Stimulated activated CD4-positive, alpha-beta T cell treated with anti-CD3 and anti-CD28 coated beads, Interleukin-1b, Interleukin-23, amount 100 ng/mL, for 1 hour (primary cell): ENCODE measurements at places on chromosomes 4 and X.

GRCh38 chr4:115759231-115759630 lies 645.8 kb upstream of the NDST4 start:
- DNase-seq: no peak

DNA sequence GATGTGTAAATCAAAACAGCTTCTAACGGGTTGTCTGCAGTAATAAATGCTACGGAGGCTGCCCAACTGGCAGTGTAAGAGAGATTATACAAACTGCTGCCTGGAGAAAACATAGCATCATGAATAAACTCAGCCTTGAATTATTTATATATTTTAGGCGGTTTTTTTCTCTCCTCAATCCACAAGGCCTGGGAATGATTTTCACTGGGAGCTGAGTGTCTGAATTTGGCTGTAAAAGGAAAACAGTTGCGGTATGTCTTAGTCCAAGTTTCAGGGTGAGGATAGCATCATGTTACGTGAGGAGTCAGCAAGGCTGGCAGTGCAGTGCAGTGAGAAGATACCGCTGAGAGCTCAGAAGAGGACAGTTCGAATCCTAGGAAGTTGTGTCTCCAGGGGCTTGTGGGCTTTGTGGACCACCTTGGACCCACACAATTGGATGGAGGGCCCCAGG lies 291.5 kb upstream of the BOD1L1 start:
- no peak for DNase-seq

DNA sequence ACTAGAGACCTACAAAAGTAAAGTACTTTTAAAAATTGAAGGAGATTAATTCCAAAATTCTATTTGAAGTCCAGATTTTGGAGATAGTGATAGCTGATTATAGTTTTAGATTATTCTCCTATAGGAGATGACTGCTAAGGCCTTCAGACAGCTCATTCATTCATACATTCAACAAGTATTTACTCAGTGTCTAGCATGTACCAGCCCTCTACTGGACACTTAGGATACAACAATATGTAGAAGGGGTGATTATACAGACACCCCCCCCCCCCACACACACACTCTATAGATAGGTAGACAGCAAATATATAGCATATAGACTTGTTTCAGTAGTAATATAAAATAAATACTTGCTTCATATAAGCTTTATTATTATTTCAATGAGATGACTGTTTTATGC lies 60.4 kb upstream of the TAF9B start:
- DNase-seq: no peak

DNA sequence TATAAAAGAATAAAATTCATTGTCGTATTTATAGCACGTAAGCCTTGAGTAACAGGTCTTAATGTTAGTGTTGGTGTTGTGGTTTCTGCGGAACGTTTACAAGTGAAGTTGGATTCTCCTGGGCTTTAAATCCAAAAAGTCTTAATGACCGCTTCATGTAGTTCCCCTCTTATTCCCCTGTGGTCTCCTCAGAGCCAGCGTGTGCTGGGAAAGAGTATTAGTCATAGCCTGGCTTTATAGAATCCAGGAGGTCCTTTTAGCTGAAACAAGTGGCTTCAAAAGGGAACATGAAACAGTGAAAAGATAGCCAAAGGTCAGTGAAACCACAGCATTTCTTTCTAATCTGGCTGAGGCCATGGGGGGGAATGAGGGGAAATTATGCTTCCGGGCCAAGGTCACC lies 79.1 kb downstream of the CLCN4 start:
- no peak for DNase-seq

DNA sequence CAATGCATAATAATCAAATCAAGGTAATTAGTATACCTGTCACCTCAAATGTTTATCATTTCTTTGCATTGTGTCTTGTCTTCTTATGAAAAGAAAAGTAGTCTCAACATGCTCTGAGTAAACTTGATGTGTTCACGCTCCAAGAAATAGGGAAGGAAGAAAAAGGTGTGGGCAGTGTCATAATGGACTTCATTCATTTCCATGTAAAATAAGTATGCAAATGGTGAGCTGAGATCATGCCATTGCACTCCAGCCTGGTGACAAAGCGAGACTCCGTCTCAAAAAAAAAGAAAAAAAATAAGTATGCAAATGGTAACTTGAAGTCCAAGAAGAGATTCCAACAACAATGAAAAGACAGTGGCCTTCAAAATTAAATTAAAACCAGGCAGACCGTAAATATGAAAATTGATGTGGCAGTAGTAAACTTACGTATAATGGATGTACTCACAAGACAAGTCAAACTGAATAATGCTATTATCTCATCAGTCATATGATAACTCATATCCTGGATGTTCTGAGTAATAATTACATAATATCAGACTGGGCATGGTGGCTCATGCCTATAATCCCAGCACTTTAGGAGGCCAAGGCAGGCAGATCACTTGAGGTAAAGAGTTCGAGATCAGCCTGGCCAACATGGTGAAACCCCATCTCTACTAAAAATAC lies 6.0 kb upstream of the CWH43 start:
- DNase-seq: no peak

GRCh38 chrX:130176354-130176776 lies 4.6 kb downstream of the RAB33A start:
- no peak for DNase-seq

DNA sequence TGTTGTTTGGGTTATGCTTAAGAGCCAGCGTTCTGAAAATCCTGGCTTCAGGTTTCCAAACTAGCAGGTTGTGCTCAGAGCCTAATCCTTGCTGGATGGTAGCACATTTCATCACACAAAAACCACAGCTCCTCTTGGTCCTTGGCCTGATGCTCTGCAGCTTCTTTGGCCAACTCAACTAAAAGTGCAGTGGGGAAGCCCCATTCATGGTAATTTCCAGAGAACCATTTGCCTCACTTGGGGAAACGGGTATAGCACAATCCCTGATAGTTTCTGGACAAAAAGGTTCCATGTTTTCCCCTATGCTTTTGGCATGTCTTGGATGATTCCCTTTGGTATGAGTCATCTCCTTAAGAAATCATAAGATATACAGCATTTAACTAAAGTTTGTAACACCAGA lies 78.7 kb downstream of the SYNPO2 start:
- DNase-seq: no peak

GRCh38 chr4:136558940-136559494 lies 973.3 kb downstream of the PCDH18 start:
- no peak for DNase-seq

GRCh38 chr4:39565878-39566600 lies 38.8 kb upstream of the UGDH start:
- DNase-seq: no peak

GRCh38 chr4:88212253-88212561 lies 53.8 kb upstream of the ABCG2 start:
- DNase-seq: no peak

DNA sequence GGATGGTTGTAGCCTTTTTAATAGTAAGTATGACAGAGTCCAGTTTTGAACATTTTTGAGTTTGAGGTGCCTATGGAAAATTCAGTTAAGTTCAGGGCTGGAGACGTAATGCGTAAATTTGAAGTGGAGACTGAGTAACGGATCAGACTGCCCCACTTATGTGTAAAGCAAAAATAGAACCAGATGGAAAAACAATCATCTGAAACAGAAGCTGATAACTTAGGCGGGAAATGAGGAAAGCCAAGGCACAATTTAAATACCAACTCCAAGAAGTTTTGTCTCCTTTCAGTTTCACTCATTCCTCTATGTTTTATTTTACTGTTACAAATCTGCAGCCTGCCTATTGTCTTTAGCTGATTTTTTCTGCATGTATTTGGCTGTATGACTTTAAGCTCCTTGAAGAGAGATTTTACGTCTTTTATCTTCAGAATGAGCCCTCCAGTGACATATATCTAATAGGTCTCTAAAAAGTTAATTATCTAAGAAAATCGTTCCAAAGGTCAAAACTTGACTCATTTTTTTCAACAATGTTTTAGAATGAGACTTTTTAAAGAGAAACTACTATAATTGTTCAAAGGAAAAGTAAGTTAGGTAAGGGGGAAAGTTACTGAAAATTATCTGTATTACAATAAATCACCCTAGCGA lies 1.1 kb downstream of the SGCB start:
- DNase-seq: no peak

- DNase-seq: no peak
Measured at GRCh38 chr4:66769441-66769840, 775.9 kb downstream of the CENPC start.

GRCh38 chr4:16289897-16290554 lies 63.8 kb upstream of the TAPT1 start:
- no peak for DNase-seq

GRCh38 chr4:26619784-26620183 lies 35.9 kb downstream of the TBC1D19 start:
- no peak for DNase-seq

GRCh38 chr4:67810011-67810410 lies 55.8 kb upstream of the GNRHR start:
- DNase-seq: no peak

DNA sequence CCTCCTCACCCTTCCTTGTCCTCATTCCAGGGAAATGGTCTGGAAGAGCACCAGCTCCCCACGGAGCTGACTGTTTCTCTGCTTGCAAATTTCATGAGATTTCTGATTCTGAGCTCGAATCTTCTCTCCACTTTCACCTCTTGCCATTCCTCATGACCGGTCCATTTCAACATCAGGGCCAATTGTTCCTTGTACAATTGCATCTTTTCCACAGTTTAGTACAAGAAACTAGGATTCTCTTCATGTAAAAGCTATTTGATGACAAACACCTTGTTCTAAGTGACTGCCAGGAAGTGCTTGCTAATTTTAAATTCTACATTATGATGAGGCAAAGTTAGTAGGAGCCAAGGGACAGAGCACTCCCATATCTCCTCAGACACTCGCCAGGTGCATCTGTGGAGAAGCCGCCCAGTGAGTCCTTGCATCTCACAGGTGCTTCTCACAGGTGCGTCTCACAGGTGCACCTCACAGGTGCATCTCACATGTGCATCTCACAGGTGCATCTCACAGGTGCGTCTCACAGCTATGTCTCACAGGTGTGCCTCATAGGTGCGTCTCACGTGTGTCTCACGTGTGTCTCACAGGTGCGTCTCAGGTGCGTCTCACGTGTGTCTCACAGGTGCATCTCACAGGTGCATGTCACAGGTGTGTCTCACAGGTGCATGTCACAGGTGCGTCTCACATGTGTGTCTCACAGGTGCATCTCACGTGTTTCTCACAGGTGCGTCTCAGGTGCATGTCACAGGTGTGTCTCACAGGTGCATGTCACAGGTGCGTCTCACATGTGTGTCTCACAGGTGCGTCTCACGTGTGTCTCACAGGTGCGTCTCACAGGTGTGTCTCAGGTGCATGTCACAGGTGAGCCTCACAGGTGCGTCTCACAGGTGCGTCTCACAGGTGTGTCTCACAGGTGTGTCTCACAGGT lies 3.0 kb upstream of the PDE6B start:
- DNase-seq: no peak

GRCh38 chr4:176833400-176834175 lies 40.9 kb upstream of the VEGFC start:
- DNase-seq: no peak

GRCh38 chr4:76803522-76803921 lies 94.4 kb downstream of the SOWAHB start:
- DNase-seq: no peak

DNA sequence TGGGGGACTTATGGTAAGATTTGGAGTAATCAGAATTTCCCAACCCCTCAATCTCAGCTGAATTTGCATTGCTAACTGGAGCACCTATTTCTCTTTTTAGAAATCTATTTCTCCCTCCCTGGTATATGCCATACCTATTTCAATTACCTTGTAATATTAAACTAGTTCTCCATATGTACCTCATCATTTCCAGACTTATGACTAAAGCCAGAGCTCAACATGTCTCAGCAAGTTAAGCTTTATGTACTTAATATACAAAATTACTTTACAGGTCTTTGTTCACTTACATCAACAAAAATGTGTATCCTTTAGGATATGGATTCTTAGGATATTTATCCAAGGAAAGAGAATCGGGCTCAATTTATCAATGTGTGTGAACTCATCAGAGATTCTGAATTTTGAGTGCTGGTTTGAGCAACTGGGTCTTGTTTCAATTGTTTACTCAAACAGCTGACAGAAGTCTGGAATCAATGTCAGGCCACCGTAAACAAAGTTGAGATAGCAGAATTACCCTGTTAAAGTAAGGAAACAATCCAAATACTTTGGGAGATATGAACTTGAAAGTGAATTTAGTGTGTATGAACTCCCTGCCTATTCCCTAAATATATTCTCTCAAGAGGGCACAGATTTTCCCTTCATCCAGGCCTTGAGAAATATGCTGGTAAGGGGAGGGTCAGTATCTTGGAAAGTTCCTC lies 199.6 kb downstream of the VEGFC start:
- DNase-seq: no peak

DNA sequence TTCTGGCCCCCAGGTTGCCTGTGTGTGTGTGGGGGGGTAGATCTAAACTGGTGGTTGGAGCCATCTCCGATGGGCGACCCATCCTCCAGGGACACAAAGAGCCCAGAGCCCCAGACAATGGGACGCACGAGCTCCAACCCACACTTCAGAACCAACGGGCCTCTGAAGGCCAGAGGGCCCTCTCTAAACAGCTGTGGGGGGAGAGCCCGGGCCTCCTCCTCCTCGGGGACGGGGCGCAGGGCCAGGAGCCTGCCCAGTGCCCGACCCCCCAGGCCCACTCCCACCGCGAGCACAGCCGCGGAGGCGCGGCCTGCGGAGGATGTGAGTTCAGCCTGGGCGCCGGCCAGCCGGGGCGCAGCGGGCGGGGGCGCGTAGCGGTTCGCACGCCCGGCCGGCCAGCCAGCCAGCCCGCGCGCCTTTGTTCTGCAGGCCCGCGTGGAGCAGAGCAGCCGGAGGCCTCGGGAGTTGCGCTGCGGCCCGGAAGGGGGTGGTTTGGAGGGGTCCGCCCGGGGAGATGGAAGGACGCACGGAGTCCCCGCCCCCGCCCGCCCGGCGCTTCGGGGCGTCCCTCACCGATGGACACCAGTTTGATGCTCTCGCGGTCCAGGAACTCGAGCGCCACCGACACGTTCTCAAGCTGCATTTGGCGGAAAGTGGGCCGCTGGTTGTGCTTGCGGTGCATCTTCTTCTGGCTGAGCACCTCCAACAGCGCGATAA lies 4.0 kb downstream of the FLNA start:
- DNase-seq: no peak

DNA sequence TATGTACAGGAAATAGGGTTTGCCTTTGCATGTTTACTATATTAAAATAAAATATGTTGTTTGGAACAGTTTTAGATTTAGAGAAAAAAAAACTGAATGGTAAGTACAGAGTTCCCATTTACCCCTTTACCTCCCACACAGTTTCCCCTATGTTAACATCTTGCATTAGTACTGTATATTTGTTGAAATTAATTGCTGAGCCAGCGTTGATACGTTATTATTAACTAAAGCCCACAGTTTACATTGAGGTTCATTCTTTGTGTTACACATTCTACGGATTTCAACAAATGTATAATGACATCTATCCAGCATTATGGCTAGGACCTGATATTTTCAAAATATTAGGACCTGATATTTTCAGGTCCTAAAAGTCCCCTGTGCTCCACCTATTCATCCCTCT lies 70.7 kb downstream of the PPP3CA start:
- no peak for DNase-seq

GRCh38 chr4:147773261-147774184 lies 41.6 kb downstream of the ARHGAP10 start:
- DNase-seq: no peak

GRCh38 chrX:134484039-134484438 lies 24.1 kb downstream of the HPRT1 start:
- no peak for DNase-seq
